DMS53 (cell line): ENCODE measurements at places on chromosomes 12 and 14.
A peak's percentile ranks its signal among the peaks of the same experiment; 100 is the strongest.

DNA sequence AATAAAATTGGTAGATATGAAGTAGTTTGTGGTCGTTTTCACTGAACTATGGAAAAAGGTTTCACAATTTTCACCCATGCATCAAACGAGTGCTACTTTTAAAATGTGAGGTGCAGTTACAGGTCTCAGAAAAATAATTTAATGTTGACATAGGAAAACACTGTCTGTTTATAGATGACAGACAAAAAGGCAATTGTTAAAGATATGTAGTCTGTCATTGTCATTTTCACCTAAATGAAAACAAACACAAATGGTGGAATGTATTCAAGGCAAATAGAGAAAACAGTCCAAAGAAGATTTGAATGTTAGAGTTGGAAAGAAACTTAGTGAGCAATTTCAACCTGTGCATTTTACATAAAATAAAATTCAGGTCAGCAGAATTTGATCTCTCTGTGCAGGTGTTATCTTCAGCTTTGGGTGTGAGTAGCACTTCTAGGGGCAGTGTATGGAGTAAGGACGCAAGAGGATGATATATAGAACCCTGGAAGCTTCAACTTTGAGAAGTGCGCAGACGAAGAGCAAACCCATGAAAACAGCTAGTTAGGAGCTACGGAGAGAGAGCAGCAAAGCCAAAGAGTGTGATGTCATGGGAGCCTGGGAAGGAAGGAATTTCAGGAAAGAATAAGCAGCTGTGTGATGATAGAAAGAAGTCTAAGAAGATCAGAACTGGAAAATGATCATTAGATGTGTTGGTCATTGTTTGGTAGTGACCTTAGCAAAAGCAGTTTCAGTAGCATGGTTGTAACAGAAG, 6.2 kb downstream of the RERG start:
- no peak for DNase-seq

GRCh38 chr12:22981711-22982110, 356.7 kb downstream of the ETNK1 start:
- DNase-seq, result peak; percentile 44

DNA sequence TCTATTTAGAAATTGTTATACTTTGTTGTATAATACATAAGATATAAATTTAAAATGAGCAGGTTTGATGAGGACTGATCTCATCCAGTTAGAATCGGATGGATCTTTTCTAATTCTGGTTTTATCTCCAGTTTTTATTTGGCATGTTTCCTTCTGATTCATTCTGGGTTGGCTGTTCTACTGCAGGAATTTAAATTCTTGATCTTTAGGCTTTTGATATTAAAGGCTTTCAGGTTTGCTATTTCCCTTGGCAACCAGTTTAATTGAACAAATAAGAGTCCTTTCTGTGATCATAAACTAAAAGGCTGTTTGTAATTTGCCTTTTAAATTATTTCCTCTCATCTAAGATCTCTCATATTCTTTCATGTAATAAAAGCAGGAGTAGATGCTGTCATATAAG, 83.4 kb downstream of the PDE6H start:
- no peak for DNase-seq

GRCh38 chr12:52896190-52897100, 8.4 kb downstream of the KRT8 start:
- DNase-seq, result peak; percentile 76

- no peak for DNase-seq
Measured at GRCh38 chr14:55813630-55814029, 233.6 kb downstream of the KTN1 start.

DNA sequence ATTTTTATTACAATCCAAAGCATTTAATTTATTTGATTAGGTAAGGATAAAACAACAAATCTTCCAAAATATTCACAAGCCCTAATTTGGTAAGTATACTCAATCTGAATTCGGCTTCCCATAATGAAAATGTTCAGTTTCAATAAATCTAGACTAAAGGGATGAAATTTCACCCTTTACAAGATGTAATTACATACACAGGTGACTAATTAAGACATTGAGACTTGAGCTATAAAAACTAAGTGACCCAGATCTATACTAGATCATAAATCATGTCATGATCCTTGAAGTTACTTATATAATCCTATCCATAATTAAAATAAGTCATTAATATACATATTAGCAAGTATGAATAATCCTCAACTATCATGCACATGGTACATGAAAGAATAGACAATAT, 36.6 kb downstream of the LRP6 start:
- DNase-seq, result no peak

GRCh38 chr14:57153286-57153685, 115.4 kb downstream of the EXOC5 start:
- no peak for DNase-seq

DNA sequence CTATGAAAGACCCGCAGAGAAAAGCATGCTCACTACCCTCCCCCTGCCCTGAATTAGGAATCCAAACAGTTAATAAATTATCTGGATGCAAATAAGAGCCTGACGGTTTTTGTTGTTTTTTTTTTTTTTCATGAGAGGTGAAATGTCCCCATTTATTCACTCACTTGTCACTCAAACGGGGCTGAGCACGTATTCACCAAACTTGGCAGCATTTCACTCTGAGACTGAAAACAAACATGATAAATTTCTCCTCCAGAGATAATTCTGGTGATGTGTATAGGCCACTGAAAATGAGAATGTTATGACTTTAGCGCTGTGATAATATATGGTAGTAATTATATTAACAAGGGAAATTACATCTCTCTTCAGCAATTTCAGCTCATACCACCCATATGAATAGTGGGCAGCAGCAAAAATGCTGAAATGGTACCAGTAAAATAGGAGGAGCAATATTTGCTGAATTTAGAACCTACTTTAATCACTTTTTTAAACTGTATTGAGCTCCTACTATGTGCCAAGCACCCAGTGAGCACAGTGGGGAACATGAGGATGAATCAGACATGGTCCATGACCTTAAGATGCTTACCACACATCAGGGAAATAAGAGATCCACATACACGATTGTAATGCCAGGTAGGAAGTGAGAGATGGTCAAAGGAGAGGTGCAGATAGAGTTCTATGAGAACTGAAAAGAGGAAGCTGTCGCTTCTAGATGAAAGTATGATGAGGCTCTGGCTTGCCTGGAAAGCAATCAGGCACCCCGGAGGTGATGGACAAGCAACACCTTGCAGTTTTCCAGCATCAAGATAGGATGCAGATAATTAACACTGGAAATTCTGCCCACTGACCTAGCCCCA, 286.5 kb upstream of the TMPO start:
- no peak for DNase-seq

DNA sequence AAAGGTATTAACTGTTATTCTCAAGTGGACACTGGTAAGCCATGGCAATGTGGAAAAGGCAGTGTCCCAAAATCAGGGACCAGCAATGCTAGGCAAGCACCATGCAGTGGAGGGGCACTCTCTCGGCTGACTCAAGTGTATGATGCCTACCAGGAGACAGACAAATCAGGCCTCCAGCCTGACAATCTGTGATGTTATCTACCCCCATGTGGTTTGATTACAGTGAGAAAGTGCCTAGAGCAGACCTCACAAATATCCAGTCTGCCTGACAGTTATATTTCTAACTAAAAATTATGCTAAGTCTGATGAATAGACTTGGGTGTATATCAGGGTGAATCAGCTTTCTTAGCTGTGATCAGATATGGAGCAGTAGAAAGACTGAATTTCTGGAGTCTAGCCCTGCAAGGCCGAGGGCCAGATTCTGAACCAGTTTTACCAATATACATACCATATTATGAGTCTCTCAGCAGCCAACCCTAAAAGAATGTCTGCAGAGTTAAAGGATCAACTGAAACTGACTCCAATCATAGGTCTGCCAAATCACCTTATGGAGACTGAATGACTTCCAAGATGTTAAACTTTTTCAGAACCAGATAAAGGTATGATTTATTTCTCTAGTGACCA, 3.2 kb downstream of the PLBD1 start:
- no peak for DNase-seq

- DNase-seq, result no peak
Measured at GRCh38 chr14:99839696-99840095, 46.5 kb downstream of the EML1 start.

- DNase-seq, result peak; percentile 83
Measured at GRCh38 chr12:104790296-104791125, 167.6 kb downstream of the SLC41A2 start.

GRCh38 chr14:60722357-60723115, 1.6 kb downstream of the SIX4 start:
- peak; percentile 86 for DNase-seq

- no peak for DNase-seq
Measured at GRCh38 chr14:97626088-97626487, 828.9 kb downstream of the VRK1 start.

GRCh38 chr14:31536201-31536960, 24.8 kb upstream of the NUBPL start:
- DNase-seq, result no peak

DNA sequence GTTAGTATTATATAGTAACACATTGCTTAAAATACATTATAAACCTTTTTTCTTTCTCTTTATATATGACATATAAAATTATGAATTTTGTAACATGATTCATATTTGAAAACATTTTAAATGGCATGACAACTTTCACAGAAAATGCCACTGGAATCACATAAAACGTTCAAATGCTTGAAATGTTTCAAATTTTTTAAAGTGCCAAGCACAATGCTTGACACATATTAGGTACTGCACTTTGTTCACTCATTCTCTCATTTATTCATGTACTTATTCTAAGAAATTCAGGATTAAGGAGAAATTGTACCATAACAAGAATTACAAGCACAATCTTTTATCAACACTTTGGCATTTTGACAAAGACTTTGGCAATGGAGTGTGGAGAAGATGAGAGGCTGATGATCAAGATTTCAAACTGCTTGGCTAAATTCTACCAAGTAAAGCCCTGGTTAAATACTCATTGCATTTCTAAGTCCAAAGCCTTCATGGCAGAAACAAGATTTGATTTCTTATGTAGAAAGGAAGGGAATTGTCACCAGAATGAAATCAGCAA, 232.2 kb downstream of the C12orf50 start:
- DNase-seq, result no peak

DNA sequence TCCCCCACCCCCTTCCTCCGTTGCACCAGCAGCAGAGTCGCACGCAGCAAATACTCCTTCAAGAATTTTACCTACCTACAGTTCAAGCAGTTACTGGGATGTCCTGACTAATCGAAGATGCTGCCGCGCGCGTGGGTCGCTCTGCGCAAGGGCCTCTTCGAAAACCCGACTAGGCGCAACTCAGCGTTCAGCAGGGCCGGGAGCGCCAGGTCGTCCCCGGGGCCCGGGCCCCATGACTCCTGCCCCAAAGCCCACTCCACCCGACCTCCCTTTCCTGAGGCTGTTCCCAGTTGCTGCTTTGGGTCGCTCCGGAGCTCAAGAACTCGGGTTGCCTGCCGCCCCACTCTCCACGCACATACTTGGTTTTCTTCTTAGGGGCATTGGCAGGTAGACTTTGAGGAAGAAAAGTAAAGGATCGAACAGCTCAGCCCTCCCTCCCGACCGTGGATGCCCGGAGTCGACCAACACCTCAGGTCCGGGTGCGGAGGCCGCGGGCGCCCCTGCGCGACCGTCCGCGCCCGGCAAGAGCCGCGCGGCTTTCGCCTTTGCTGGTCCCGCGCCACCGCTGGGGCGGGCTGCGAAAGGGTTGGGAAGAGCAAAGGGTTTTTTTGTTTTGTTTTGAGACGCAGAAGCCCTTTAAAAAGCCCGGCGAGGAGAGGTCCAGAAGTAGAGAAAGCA, 1.9 kb downstream of the BMP4 start:
- DNase-seq, result peak; percentile 69

- DNase-seq, result no peak
Measured at GRCh38 chr14:24274101-24274543, 2.7 kb upstream of the RABGGTA start.

GRCh38 chr12:110077800-110078199, 29.5 kb upstream of the C12orf76 start:
- DNase-seq, result no peak

DNA sequence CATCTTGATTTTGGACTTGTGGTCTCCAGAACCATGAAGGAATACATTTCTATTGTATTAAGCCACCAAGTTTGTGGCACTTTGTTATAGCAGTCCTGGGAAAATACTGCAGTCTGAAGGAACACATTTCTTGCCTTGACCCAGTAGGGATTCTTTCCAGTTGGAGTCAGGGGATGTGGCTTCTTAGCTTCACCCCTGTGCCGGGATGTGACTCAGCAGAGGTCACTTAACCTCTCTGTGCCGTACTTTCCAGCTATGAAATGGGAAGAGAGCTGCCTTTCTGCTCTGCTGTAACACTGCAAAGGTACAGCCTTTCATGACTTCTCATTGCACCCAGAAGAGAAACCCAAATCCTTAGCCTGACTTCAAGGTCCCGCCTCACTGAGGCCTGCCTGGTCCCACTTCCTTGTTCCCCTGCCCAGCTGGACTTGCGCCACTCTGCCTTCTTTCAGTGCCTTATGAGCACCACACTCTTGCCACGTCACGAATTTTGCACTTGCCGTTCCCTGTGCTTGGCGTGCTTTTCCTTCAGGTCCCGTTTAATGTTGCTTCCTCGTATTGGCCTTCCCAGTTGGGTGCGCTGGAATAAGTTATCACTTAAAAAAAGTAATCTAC, 24.2 kb downstream of the CHST11 start:
- DNase-seq, result no peak

GRCh38 chr12:105667973-105668743, 337.7 kb downstream of the C12orf75 start:
- DNase-seq, result no peak

DNA sequence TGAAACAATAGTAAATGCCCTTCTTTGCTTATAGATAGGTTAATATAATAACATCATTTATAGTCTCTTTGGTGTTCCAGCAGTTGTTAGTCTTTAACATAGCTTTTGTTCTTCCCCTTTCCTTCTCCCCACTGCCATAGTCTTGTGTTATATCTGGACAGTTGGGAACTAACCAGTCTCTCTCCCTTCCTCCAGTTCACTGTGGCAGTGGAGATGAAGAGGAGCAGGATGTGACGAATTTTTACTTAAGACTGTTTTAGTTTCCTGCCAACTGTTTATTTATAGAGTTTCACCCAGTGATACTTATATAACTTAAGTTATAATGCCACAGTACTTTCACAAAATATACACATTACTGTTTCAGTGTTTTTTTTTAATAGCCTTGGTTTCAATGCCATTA, 277.4 kb downstream of the PDZRN4 start:
- no peak for DNase-seq

- no peak for DNase-seq
Measured at GRCh38 chr12:84696281-84696680, 216.3 kb downstream of the SLC6A15 start.

GRCh38 chr14:92734618-92735017, 13.8 kb downstream of the LGMN start:
- no peak for DNase-seq

- DNase-seq, result no peak
Measured at GRCh38 chr12:75715682-75716081, 204.3 kb upstream of the KRR1 start.

GRCh38 chr12:122515275-122515674, 11.5 kb downstream of the RSRC2 start:
- DNase-seq, result no peak
